Activated T-helper 1 cell treated with anti-CD3 and anti-CD28 coated beads, Interleukin-12 subunit alpha, Interleukin-12 subunit beta, Interleukin-2, Interleukin-4 antibody, amounts not matched to agents 30 ng/mL and 10 ng/mL and 1 ng/mL, durations not matched to agents 14 hours and 24 hours and 36 hours (primary cell): ENCODE measurements at places on chromosomes 4 and X. TPM values are rescaled to one million over a fixed set of nuclear protein-coding genes. Genes with fewer than 3 reads are reported as not detected.
A peak's percentile ranks its signal among the peaks of the same experiment; 100 is the strongest.

BTK gene
- total RNA-seq, result not detected in 2 replicates

ALAS2 gene
- total RNA-seq, result not detected in 2 replicates

DNA sequence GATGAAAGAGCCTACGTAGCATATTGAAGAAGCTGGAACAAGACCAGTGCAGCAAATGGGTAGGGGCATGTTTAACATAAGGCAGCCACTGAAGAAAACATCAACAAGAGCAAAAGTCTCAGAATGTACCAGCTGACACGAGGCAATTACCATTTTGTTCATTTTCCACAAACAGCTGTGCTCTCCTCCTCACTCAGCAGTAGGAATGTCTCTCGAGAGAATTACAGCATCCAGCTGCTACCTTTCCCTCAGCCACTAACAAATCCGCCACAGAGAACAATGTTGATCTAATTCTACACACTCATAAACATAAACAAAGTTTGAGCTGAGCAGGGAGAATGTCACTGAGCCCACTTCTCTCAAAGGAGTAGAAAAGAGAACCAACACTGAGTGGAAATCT, 68.0 kb downstream of the OPHN1 start:
- no peaks in the 10 kb centered on the region for H3K36me3 ChIP-seq
- H3K4me3 ChIP-seq, result no peak overlapping the region
- H3K27ac ChIP-seq, result no peak overlapping the region
- peaks cover 1% of the 10 kb centered on the region for H3K27me3 ChIP-seq

DNA sequence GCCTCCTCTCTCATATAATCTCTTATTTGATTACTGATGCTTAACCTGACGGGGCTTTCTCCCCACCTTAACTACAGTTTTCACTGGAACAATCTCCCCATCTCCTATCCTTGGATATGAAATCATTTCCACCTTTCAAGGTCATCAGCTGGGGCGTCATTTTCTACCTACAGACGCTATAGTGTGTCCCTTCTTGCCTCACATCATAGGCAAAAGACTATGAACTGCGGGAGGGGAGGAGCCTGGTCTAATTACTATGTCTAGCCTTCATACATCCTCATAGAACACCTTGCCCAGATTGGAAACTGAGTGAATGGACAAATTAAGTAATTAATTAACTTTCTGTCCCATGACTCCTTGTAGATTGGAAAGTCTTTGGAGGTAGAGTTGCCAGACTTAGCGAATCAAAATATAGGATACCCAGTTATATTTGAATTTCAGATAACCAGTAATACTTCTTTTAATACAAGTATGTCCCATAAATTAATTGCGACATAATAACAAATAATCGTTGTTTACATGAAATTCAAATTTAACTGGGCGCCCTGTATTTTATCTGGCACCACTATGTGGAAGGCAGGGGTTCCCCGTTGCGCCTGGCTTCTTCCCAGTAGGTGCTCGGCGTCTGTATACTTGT, 752 bp upstream of the ATP6AP2 start:
- H3K4me1 ChIP-seq, result peaks cover 17% of the 10 kb centered on the region
- DNase-seq, result no peak
- H3K27me3 ChIP-seq, result no peaks in the 10 kb centered on the region
- peak overlapping the region; percentile 94 for H3K4me3 ChIP-seq
- peaks cover 4% of the 10 kb centered on the region for H3K36me3 ChIP-seq

DNA sequence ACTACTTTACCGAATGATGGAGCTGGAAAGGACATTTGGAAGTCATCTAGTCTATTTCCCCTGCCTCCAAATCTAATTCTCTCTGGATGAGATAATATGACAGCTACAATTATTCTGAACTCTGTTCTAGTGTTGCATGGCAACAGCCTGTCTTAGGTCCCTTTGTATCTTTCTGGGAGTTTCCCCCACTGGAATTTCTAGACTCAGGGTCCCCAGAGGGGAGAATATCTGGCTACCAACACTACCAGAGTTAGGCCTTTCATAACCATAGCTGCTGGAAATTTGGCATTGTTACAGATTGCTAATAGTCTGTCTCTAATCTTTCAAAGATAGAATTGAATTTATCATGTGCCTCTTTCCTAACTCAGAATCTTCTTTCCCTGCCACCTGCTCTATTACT, 4.5 kb downstream of the MSN start:
- H3K27me3 ChIP-seq, result no peaks in the 10 kb centered on the region
- peak overlapping the region; percentile 98 for H3K4me3 ChIP-seq
- H3K4me1 ChIP-seq, result peaks cover 70% of the 10 kb centered on the region
- peak overlapping the region; percentile 89 for H3K27ac ChIP-seq
